PC-9 (cell line): ENCODE measurements at places on chromosomes 2 and 18.
A peak's percentile ranks its signal among the peaks of the same experiment; 100 is the strongest.

DNA sequence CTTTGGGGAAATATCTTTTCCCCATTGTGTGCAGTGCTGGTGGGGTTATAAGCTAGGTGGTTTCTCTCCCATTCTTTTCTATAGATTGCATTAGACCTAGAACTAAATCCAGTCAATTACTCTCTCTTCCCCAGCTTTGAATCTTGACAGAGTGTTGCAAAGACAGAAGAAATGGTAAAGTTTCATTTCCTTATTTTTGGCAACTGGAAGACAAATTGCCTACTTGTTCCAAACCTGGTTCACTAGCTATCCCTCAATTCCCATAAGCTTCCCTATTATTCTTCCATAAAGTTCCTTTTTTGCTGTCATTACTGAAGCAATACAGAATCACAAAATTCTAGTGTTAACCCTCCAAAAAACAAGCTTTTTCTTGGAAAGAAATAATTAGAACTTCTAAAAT is 94.0 kb upstream of the ITGA4 start:
- no peak for DNase-seq

DNA sequence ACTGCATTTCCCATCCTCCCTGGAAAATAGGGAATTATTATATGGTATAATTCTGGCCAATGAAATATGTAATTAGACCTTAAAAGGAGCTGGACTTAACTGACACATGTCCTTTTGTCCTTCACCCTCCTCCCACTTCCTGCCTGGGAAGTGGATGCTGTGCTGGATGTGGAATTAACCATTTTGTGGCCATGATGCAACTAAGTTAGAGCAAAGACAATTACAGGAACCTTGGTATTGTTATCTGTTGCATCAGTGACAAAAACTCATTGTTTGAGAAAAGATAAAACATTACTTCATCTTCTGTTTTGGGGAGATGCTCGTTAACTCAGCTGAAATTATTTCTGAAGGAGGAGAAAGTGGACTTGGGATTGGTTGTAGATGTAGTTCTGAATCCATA is 227.7 kb upstream of the BOD1L2 start:
- no peak for DNase-seq

DNA sequence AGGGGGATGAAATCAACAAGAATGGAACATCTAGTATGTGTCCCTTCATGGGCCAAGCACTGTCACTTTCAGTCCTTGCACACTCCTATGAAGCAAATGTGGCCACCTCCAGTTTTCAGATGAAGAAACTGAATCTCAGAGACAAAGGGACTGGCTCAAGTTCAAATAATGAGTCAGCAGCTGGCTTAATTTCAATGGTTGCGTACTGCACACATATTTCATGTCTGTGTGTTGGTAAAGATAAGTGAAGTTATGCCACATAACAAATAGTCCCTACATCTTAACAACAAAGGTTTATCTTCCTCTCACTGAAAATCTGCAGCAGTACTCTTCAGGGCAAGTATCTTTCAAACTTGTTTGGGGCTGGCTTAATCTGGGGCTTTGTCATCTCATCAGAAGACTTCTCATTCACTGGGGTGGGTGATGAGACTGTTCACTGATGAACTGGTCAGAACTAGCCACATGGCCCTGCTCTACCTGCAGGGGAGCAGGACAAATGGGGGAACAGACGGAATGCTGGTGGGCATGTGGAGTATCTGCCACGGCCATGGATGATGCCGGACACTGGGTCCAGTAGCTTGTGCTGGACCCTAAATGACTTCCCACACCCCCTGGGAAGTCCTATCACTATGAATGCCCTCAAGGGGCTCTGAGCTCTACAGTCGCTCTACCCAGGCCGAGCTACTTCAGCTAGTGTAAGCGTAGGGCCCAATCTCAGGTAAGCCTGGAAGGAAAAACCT is 263.2 kb downstream of the CYP26B1 start:
- peak; percentile 61 for DNase-seq

DNA sequence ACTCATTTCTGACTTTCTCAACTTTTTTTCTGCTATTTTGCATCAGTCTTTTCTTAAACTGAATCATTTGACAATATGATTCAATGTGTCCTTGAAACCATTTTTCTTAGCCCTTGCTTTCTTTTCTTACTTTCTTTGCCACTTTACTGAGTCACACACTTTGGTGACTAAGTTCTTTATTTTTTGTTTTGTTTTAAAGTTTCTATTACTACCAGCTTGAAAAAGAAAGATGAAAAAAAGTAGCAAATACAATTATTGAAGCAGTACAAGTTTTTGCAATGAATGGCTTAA is 116.5 kb downstream of the DOCK10 start:
- DNase-seq, result no peak

DNA sequence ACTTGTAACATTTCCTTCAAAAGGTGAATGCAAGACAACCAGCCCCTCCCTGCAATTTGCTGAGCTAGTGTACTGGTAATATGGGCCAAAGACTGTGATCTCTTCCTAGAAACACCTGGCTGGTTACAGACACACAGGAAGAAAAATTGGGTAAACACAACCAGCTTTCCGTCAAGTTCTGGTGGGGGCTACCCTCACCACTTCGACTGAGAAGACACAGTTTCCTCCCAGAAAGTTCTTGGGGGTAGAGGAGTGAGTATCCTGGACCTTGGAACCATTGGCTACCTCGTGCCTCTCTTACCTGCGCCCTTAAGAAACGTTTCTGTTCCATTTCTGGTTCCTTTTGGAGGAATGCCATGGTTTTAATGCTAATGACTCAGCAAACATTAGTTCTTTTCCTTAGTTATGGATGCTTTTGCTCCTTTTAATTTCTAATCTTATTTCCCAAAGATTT is 120.9 kb upstream of the DLX2 start:
- no peak for DNase-seq

- DNase-seq, result no peak
These were observed 4.7 kb downstream of the UBXN2A start for GRCh38 chr2:23944976-23945375.
